ENCODE measurements at places on chromosomes 1 and 21.
A peak's percentile ranks its signal among the peaks of the same experiment; 100 is the strongest.

- peak; percentile 74 for DNase-seq
Measured at GRCh38 chr1:64484651-64485050, 14.7 kb downstream of the CACHD1 start.

DNA sequence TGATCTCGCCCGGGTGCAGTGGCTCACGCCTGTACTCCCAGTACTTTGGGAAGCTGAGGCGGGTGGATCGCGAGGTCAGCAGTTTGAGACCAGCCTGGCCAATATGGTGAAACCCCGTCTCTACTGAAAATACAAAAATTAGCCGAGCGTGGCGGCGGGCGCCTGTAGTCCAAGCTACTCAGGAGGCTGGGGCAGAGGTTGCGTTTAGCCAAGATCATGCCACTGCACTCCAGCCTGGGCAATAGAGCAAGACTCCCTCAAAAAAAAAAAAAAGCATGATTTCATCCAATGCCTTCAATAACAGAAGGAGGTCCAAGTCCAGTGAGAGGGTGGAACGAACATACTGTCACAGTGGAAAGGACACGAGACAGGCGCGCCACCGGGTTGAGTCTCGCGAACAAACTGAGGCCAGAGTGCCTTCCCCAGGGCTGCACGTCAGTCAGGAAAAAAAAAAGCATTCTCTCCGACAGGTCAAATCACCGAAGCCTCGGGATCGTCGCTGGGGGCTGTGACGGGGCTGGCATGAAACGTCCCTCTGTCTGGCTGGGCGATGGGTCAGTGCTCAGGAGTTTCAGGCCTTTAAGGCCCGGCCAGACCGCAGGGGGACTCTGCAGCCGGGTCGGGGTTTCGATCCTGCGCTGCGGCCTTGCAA is 8.4 kb upstream of the CROCC start:
- DNase-seq: no peak

DNA sequence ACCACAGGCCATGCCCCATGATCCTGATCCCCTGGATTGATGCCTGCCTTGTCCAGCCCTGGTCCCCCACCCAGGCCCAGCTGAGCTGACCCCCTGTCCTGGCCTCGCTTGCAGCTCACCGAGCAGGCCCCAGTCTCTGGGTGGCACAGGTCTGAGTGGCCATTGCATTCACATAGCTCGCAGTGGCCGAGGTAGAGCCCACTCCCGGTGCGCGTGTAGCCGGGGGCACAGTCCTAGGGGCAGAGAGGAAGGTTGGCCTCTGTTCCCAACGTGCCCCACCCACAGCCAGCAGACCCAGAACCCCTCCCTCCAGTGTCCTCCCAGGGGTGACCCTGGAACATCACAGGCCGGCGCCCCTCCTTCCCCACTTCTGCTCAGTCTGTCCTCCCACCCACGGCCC is 51.9 kb downstream of the LDLRAD2 start:
- DNase-seq: no peak

DNA sequence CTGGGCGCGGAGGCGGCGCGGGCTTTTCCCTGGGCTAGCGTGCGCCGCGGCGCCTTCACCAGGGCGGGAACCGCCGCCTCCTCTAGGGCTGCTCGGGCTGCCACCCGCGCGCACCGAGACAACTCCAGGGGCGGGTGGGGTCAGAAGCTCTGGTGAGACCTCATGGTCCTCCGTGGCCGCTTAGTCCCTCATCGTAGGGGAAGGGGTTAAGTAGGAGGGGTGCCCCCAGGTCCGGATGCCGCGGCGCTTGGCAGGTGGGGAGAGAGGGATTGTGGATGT is 559 bp downstream of the SERTAD4 start:
- no peak for DNase-seq

GRCh38 chr1:53543130-53543777 is 84.1 kb downstream of the DMRTB1 start:
- DNase-seq: no peak

DNA sequence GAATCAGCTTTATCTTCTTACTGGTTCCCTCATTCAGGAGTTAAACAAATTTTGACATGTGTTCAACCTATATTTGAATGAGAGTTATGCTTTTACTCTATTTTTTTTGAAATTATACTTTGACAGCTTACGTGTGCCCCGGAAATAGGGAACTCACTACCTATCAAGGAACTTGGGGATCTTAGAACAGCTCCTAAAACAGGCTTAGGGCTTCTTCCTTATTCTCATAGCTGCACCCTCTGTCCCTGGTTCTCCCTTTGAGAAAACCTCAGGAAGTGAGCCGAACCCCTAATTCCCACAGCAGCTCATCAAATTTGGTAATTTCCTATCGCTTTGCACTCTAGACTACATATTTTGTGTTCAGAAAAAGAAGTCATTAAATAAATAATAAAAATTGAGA is 81.2 kb upstream of the RUNX3 start:
- DNase-seq: no peak

All from COR-L47 (cell line).